NCI-H460 (cell line): ENCODE measurements at places on chromosomes 16 and 17. TPM values are rescaled to one million over a fixed set of nuclear protein-coding genes. Genes with fewer than 3 reads are reported as not detected.

GRCh38 chr17:44006272-44006597 is 1.8 kb downstream of the NAGS start:
- DNase-seq, result no peak

- DNase-seq, result no peak
Observed at GRCh38 chr17:7755095-7755890, 37.7 kb downstream of the DNAH2 start.

GRCh38 chr17:50534222-50534978 is 1.9 kb downstream of the EPN3 start:
- no peak for DNase-seq

The SPATA32 gene
- total RNA-seq, result not detected in 2 replicates

DNA sequence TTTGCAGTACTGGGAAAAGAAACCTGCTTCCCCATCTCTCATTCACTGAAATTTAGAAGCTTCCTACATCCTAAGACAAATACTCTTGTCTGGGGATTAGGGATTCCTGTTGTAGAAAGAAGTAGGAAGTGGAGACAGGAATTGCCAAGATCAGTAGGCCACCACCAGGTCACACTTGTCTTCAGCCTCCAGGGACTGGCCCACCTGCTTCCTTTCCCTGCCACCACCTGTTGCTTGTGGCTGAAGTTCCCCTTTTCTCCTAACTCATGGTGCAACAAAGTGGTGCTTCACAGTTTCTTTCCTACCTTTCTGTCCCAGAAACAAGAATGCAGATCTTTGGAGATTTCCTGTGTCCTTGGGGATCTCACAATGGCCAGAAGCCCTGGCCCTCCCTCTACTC is 82.4 kb downstream of the WNT3 start:
- no peak for DNase-seq

DNA sequence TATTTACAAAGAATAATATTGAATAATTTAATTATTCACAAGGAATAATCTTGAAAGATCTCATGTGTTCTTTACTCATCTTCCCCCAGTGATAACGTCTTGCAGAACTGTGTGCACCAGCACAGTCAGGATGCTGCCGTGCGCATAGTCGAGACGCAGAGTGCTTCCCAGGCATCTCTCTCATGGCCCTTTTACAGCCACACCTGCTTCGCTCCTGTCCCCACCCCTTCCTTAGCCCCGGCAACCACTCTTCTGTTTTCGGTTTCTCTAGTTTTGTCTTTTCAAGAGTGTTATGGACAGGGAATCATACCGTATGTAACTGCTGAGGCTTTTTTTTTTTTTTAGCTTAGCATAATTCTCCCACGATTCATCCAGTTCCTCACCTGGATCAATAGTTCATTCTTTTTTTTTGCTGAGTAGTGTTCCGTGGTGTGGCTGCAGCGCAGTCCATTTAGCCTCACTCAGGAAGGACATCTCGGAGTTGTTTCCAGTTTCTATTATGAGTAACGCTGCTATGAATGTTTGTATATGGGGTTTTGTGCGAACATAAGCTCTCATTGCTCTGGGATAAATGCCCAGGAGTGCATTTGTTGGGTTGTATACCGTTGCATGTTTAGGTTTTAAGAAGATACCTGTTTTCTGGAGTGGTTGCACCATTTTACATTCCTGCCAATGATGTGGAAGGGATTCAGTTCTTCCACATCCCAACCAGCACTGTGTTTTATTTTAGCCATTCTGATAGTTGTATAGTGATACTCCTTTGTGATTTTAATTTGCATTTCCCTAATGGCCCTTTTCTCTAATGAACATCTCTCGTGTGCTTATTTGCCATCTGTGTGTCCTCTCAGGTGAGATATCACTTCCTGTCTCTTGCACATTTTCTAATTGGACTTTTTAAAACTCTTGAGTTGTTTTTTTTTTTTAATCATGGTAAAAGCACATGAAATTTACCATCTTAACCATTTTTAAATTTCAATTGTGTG is 47.6 kb downstream of the SEC14L1 start:
- no peak for DNase-seq

The PRCD gene
- not detected in 2 replicates for total RNA-seq

GRCh38 chr17:39002991-39003715 is 36.0 kb upstream of the FBXO47 start:
- no peak for DNase-seq

The BAIAP2 gene
- 9.7 and 13.1 TPM in 2 replicates for total RNA-seq
